ENCODE measurements at places on chromosomes 7 and 10. TPM values are rescaled to one million over a fixed set of nuclear protein-coding genes. Genes with fewer than 3 reads are reported as not detected.

Gene SP8
- not detected for total RNA-seq

Gene SFRP4
- not detected for total RNA-seq

Gene CTAGE15
- total RNA-seq, result 0.25 TPM

Gene TLX1
- not detected for total RNA-seq

Gene CH25H
- total RNA-seq, result 0.49 TPM

Gene KNDC1
- total RNA-seq, result not detected

Gene LBX1
- total RNA-seq, result not detected

Gene STAM
- 52.4 TPM for total RNA-seq

GRCh38 chr7:101373812-101374614 lies 11.3 kb downstream of the COL26A1 start:
- no peak for DNase-seq

DNA sequence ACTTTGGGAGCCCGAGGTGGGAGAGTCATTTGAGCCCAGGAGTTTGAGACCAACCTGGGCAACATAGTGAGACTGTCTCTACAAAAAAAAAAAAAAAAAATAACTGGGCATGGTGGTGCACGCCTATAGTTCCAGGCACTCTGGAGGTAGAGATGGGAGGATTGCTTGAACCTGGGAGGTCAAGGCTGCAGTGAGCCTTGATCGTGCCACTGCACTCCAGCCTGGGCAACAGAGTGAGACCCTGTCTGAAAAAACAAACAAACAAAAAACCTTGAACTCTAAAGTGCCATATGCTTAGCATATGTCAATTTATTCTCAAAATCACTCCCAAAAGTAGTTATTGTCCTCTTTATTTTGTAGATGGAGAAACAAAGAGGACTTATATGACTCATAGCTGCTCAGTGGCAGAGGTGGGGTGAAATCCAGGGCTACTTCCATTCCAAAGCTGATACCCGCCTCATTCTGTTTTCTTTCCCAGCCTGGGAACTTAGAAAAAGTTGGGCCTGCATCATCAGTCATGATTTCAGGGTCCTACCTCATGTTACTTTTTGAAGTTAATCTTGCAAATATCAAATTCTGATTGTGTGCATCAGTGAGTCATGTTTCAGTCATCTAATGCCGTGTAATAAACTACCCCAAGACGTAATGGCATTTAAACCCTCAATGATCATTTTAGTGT lies 13.3 kb downstream of the DHTKD1 start:
- no peak for DNase-seq

DNA sequence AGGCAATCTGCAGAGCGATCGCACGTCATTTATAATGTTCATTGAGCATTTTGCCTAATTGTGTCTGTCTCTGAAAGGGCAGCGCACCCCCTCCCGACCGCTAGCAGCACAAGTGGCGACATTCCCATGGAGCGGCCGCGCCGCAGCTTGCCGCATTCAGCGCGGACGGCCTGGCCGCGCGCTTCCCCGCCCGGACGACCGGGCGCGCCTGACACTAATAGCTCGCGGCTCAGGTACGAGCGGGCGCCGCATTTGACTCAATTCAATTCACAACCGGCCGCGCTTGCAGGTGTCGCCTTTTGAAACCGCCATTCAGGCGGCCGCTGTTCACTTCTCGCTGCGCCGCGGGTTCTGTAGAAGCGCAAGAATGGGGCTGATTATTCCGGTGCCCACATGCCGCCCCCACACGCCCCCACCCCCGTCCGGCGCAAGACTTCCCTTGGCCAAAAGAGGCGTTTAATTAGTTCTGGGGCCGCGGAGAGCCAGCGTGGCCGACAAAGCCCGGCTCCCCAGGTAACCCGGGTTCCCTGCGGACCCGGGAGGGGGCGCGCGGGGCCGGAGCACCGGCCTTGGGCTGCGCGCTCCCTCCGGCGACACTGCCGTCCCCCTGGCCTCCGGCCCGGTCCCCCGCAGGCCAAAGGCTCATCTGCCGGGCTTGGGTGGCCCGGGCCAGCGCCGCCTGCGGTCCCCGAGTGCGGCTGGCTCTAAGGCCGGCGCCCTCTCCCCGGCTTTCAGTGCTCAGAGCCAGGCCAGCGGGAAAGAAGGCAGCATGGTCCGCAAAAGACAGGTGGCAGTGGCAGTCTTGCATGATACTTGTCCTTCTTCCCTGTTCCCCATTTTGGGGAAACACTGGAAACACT lies 18.7 kb upstream of the PTF1A start:
- DNase-seq, result no peak

DNA sequence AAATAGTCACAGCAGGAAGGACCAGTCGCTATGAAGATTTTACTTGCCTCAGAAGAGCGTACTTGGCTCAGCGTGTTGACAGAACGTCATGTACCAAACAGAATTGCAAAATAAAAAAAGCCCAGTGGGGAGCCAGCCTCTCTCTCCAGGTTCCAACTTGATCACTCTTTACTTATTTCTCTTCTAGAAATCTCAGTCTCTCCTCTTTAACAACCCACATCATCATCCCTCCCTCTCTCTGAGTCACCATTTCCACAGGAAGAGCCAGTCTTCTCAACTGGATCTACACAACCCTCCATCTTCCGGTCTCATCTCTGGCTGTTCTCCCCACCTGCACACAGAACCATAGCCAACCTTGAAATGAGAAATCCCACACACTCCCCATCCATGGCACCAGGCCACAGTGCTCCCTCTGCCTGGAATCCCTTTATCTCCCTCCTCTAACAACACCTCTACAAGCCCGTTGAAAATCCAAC lies 718.3 kb downstream of the GRID1 start:
- no peak for DNase-seq

DNA sequence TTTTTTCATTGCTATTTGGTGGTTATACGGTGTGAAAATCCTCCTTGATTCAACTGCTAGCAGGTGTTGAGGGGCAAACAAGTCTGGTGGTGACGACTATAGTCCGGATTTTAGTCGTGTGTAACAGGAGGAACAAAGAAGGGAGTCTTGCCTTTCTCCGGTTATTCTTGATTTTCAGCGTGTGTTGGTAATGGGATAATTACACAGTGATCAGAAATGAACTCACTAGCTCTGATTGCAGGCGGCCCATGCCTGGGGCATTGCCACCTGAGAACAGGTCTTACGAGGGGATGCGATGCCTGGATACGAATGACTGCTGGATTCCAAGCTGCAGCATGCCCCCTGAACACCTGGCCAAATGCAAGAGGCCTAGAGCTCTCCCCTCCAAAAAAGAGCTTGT lies 72.8 kb downstream of the CAMK1D start:
- DNase-seq, result no peak

- no peak for DNase-seq
Measured at GRCh38 chr7:47149208-47149839, 432.6 kb downstream of the TNS3 start.

GRCh38 chr10:99850021-99850766 lies 67.8 kb downstream of the ABCC2 start:
- no peak for DNase-seq

DNA sequence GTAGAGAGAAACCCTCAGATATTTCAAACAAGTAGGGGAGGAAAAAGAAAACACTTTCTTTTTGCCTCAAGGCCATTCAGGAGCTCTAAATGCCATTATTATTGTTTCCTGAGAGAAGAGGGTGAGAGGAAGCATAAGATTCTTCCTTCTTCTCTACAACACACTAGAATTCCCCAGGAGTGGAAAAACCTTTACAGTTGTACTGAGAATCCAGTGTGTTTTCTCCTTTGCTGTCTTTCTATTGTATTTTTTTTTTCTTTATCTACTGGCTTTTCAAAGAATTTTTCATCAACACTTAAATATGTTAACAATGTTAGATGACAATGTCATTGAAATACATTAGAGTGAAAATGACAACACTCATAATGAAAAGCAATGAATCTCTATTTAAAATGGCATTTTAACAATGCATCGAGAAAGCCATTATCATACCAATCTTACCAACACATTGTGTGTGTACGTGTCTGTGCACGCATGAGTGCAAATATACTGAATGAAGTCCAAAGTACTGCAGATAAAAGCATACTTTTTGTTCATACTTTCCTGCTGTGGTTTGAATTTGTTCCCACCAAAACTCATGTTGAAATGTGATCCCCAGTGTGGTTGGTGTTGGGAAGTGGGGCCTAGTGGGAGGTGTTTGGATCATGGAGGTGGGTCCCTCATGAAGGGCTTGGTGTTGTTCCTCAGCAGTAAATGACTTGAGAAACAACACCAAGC lies 24.2 kb upstream of the MACC1 start:
- DNase-seq, result no peak

GRCh38 chr7:85573346-85573745 lies 386.5 kb upstream of the SEMA3D start:
- no peak for DNase-seq

DNA sequence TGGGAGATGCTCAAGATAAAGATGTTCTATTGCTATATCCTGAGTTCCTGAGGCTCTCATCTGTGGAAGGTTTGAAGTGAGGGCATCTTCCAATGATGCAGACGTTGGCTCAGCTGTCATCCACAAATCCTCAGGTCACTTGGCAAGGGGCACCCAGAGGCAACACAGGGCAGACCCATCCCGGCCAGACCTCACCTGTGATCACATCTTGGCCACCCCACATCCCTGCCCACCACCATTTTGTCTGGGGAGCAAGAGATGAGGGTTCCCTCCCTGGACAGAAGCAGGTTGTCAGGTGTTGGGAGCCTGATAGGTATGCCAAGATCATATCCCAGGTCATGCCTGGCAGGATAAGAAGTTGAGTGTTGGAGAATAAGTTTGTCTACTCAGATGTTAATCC lies 918.2 kb upstream of the ZNF722 start:
- DNase-seq, result no peak

DNA sequence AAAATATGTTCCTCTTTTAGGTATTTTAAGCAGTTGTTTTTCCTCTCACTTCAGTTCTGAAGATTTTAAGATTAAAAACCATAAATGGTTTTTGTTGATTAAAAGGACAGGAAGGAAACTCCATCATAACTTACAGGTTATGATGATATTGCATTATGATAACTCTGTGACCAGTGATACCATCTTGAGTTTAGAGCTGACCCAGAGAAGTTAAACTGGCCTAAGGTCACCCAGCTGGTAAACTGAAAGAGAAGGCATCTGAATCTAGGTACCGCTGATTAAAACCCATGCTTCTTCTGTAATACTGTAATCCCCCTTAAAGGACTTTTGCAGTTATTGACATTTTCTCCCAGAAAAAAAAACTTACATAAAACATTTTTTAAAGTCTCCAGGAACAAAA lies 29.6 kb downstream of the LOXL4 start:
- no peak for DNase-seq

- no peak for DNase-seq
Measured at GRCh38 chr10:109591601-109592000, 331.7 kb downstream of the XPNPEP1 start.

DNA sequence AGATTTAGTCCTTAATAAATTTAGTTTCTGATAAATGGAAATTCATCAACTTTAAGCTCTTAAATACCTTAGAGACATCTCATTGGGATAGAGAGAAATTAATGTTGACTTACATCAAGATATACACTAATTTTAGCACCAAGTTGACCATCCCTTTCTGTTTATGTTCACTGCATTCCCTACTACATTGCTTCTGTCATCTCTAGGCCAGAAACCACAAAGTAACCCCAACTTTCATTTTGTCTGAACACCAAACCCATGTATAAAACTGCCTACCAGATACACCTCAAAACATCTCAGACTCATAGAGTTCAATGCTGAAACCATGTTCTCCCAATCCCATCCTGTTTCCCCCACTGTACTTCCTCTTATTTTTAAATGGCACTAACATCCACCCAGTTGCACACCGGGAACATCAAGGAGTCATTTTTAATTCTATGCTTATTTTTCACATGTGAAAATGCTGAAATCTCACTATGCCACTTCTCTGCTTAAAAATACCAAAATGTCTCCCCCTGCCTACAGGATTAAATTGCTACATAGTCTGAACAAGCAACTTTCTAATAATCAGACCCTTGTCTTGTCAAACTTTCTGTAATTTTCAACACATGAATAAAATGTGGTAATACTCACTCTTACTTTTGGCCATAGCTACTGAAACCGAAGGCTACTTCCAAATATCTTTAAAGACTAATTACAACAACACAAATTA lies 201.6 kb downstream of the SEMA3D start:
- DNase-seq, result no peak

DNA sequence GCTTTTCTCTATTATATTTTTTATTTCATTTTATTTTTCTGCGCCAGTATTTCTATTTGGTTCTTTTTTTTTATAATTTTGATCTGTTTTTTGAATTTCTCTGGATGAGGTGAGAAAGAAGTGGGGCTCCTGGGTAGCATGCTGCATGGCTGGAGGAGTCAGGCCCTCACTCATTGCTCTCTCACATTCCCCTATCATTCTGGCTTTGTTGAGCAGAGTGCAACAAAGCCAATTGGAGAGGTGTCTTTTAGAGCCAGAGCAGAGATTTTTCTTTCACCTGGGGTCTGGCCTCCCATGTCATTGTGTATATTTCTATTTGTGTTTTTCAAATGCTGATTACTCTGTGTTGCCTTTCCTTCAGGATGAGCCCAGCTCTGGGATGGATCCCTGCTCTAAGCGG lies 330.0 kb upstream of the CDC14C start:
- DNase-seq, result no peak

DNA sequence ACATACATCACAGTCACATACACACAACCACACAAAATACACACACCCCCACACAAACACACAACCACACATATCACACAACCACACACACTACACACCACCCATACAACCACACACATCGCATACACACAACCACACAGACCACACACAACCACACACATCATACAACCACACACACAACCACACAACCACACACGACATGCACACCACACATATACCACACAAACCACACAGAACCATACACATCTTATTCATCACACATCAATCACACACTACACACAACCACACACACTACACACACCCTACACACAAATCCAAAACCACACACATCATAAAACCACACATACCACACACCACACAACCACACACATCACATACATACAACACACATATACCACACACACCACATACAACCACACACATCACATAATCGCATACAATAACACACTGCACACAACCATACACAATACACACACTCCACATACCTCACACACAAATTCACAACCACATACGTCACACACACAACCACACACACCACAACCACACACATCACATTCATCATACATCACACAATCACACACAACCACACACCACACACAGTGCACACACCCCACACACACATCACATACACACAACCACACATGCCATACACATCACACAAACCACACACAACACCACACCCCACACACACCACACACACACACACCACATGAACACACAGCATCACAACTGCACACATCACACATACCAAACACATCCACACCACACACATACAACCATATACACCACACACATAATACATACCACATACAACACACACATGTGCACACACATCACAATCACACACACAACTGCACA lies 30.4 kb downstream of the GPRIN2 start:
- DNase-seq, result no peak

DNA sequence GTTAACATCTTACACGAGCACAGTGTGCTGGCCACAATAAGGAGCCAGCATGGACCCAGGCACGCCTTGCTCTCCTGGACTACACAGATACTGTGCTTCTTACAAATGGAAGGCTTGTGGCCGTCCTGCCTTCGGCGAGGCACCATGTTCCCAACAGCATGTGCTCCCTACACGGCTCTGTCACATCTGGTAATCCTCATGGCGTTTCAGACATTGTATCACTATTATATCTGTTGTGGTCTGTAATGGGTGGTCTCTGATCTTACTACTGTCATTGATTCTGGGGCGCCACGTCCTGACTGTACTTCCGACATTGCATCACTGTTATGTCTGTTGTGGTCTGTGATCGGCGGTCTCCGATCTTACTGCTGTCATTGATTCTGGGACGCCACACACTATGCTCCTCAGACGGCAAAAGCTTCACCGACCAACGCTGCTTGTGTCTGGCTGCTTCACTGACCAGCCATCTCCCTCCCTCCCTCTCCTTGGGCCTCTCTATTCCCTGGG lies 195.4 kb downstream of the MAD1L1 start:
- DNase-seq, result no peak

Data from CD4-positive, alpha-beta T cell (primary cell).